ENCODE measurements at places on chromosomes 5 and 9.

DNA sequence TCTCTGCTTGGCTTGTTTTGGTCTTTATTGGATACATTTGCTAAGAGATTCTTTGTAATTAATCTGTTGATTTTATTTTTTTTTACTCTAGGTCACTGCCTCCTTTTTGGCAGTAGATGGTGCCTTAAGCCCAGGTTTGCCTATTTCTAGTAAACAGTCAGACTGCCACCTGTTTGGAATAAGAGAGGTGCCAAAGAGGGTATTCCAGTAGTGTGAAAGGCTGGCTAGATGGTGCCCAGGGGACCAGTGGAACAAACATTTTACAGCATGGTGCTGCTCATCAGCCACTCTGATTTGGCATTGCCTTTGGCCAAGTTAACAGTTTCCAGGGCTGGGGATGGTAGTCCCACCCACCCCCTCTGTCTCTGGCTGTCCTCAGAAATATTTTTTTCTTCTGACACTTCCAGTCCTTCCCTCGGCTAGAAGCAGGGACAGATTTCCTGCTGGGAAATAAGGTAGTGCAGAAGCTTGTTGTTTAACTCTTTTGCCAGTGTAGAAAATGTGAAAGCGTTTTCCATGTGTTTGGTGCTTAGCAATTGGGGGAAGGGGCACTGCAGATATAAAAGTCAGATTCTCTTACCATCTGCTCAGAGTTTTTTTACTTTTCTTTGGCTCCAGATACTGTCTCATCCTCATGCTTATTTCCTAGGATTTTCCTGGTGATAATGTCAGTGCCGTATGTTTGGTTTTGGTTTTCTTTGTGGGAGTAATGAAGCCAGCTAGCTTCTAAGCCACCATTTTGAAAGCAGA, 36.6 kb upstream of the FBXL7 start:
- DNase-seq, result no peak
- H3K27me3 ChIP-seq, result no peaks in the 10 kb centered on the region
- no peak overlapping the region for H3K4me3 ChIP-seq
- no peak overlapping the region for H3K27ac ChIP-seq
- H3K36me3 ChIP-seq, result no peaks in the 10 kb centered on the region

- H3K27ac ChIP-seq, result no peak overlapping the region
- H3K27me3 ChIP-seq, result no peaks in the 10 kb centered on the region
- no peak for DNase-seq
- H3K4me3 ChIP-seq, result no peak overlapping the region
- no peaks in the 10 kb centered on the region for H3K4me1 ChIP-seq
- H3K36me3 ChIP-seq, result no peaks in the 10 kb centered on the region
Measured at GRCh38 chr5:102991802-102992201, 128.1 kb downstream of the GIN1 start.

DNA sequence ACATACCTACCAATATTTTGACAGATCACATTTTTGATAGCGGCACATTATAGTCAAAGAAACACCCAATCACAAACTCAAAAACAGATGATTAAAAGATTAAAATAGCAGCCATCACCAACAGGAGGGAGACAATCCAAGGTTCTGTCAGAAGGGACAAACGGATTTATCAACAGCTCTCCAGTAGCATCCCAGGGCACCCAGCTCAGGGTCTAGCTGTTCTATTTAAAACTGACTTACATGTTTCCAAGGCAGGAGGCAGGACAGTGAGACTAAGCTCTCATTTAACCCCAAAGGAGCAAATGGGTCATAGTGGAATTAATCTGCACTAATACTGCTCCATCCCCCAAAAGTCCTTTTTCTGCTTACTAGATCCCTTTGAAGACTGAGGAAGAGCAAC, 3.2 kb downstream of the AGTPBP1 start:
- DNase-seq, result no peak
- H3K36me3 ChIP-seq, result no peaks in the 10 kb centered on the region
- no peak overlapping the region for H3K27ac ChIP-seq
- no peak overlapping the region for H3K4me3 ChIP-seq
- H3K4me1 ChIP-seq, result peaks cover 56% of the 10 kb centered on the region

- peaks cover 4% of the 10 kb centered on the region for H3K4me1 ChIP-seq
- no peak overlapping the region for H3K27ac ChIP-seq
- no peaks in the 10 kb centered on the region for H3K36me3 ChIP-seq
- H3K27me3 ChIP-seq, result no peaks in the 10 kb centered on the region
- no peak overlapping the region for H3K4me3 ChIP-seq
- no peak for DNase-seq
Measured at GRCh38 chr9:110807956-110808598, 139.5 kb downstream of the MUSK start.

- H3K4me3 ChIP-seq, result no peak overlapping the region
- H3K4me1 ChIP-seq, result no peaks in the 10 kb centered on the region
- no peaks in the 10 kb centered on the region for H3K27me3 ChIP-seq
- no peak overlapping the region for H3K27ac ChIP-seq
- DNase-seq, result no peak
- H3K36me3 ChIP-seq, result no peaks in the 10 kb centered on the region
Measured at GRCh38 chr9:74735761-74736160, 152.0 kb downstream of the TRPM6 start.

DNA sequence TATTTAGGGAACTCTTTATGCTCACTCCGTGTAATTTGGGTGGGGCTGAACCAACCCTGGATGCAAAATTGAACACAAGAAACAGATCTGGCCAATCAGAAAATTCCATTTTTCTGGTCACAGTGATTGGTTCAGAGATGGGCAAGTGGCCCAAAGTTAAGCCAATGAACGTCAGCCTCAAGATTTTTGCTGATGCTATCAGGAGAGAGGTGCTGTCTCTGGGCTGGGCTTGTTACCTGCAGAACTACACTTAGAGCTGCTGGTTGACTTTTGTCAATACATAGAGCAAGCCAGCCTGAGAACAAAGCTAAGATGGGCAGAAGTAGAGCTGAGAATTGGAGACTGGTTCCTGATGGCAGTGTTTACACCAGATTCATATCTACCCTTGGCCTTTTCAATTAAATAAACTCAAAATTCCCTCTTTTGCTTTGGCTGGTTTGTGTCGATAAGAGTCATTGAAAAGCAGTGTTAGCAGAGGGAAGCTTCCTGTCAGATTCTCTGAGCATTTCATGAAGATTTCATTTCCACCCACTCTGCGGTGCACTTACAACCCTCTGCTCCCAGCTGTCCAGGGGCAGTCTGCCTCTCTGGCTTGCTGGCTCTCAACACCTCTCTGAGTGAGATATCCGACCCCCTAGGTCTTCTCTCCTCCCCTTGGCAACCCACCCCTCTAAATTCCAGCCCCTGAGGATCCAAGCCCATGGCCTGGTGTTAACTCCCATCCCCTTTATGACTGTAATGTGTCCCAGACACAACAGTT, 64.5 kb upstream of the PPARGC1B start:
- peak overlapping the region; percentile 41 for H3K27ac ChIP-seq
- peaks cover 38% of the 10 kb centered on the region for H3K4me1 ChIP-seq
- no peak for DNase-seq
- peak overlapping the region; percentile 41 for H3K4me3 ChIP-seq

DNA sequence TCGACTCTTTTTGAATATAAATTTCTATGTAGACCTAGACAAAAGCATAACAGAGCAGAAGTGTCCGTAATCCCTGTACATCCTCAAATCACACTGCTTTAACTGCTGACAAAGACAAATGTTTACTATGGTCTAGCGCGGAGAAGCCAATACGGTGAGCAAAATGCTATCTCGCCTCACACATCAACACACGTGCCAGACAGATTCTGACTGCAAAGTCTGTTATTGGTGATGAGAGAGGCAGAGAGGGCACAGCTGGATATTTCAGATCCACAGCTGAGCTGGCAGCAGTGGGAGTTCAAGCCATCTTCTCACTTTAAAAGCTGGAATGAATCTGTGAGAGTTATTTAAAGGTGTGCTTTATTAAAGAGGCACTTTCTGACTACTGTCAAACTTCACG, 124.3 kb downstream of the ARL15 start:
- no peak for DNase-seq
- no peak overlapping the region for H3K27ac ChIP-seq
- H3K36me3 ChIP-seq, result no peaks in the 10 kb centered on the region

DNA sequence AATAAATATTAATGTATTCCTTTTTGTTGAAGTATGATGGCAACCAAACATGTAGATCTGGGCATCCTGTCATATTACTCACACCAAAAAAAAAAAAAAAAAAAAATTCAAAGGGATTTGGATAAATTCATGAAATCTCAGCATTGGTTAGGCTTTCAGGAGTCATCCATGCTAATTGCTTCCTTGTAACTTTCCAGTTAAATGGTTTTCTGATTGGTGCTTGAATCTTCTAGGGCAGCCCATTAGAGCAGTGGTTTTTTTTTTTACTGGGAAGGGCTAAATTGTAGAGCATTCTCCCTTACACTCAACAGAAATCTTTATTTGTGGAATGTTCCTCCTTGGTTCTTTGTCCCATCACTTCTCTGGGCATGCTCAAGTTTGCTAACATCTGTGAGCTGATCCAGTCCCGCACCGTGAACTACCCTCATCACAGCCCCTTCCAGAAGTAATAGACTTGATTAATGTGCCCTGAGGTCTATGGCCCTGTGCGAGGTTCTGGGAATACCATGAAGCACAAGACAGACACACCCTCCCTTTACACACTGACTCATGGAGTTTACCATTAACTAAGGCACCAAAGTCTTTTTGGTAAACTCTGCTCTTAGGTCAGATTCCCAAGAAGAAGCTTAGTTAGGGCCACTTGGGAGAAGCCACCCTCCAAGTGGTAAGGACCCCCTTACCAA, 56.0 kb downstream of the RGS3 start:
- no peaks in the 10 kb centered on the region for H3K27me3 ChIP-seq
- H3K27ac ChIP-seq, result no peak overlapping the region
- no peak overlapping the region for H3K4me3 ChIP-seq
- H3K36me3 ChIP-seq, result no peaks in the 10 kb centered on the region

DNA sequence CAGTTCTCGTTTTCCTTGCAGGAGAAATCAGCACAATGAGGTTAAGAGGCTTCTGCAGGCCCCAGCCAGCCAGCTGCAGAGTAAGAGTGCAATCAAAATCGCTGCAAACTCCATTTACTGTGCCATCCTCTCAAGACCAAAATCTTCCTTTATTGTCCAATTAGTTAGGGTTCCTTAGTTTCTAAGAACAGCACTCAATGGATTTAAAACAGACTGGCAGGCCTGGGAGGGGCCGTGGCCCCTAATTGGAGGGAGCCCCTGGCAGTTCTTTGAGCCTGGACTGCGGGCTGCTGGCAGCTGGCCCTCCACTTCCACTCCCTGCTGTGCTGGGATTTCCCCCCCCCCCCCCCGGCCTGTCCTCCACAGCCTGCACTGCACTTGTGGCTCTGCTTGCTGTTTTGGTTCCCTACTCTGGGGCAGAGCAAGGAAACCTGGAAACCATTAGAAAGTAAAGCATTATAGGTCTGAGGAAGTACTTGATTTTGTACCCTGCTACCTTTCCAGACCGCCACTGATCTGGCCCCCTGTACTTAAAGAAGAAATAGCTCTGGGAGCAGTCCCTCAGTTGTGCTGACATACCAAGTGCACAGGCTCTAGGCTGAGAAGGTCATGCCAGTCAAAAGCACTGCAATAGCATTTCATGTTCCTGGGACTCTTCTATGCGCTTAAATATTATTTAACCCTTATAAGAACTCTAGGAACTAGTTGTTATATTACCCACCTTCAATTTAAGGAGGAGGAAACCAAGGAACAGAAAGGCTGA, 129.0 kb downstream of the APBA1 start:
- H3K27me3 ChIP-seq, result no peaks in the 10 kb centered on the region
- H3K4me3 ChIP-seq, result no peak overlapping the region
- no peak overlapping the region for H3K27ac ChIP-seq
- no peak for DNase-seq
- H3K36me3 ChIP-seq, result no peaks in the 10 kb centered on the region

DNA sequence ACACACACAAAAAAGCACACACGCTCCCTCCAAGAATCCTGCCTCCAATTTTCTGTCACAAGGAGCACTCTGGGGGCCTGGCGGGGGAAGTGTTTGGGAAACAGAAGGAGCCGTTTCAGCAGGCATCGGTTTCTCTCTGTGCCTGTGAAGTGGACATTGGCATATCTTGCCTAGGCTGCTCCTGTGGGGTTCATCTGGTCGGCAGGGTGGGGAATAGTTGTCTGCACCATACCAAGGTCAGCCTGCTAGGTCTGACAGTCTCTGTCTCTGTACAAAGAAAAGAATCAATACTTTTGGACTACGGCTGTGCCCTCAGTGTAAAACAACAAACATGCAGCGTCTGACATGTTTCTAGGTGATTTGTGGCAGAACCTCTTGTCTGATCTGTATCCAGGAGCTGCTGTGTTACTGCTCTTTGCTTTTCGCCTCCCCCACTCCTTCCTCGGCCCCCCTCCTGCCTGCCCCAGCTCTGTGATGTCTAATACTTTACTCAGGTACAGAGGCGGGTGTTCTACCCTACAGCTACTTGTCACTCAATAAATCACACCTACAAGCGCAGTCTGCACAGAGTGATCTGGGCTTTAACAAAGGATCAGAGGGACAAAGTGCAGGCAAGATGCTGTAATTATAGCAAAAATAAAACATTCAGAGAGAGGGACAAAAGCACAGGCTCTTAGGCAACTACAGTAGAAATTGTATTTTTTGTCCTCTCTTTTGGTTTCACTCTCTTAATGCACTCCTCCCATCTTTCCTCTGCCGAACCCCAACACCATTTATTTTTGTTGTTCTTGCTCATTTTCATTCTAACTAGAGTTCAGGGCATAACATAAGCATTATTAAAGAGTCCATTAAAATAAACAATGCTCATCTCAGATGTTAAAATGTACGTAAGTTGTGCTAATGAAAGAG, 216.7 kb downstream of the BNC2 start:
- DNase-seq, result no peak
- no peak overlapping the region for H3K4me3 ChIP-seq
- H3K4me1 ChIP-seq, result no peaks in the 10 kb centered on the region
- H3K27ac ChIP-seq, result no peak overlapping the region

- no peak overlapping the region for H3K27ac ChIP-seq
- H3K27me3 ChIP-seq, result no peaks in the 10 kb centered on the region
- DNase-seq, result no peak
- no peak overlapping the region for H3K4me3 ChIP-seq
Measured at GRCh38 chr9:138095813-138096518, 218.4 kb downstream of the CACNA1B start.

GRCh38 chr5:151047814-151048425, 27.5 kb downstream of the GPX3 start:
- peaks cover 83% of the 10 kb centered on the region for H3K36me3 ChIP-seq
- no peaks in the 10 kb centered on the region for H3K27me3 ChIP-seq
- no peak for DNase-seq
- H3K27ac ChIP-seq, result no peak overlapping the region
- no peak overlapping the region for H3K4me3 ChIP-seq

GRCh38 chr9:76358628-76359280, 35.5 kb downstream of the RFK start:
- peak; percentile 33 for DNase-seq
- no peak overlapping the region for H3K4me3 ChIP-seq
- no peaks in the 10 kb centered on the region for H3K36me3 ChIP-seq
- peaks cover 44% of the 10 kb centered on the region for H3K4me1 ChIP-seq

DNA sequence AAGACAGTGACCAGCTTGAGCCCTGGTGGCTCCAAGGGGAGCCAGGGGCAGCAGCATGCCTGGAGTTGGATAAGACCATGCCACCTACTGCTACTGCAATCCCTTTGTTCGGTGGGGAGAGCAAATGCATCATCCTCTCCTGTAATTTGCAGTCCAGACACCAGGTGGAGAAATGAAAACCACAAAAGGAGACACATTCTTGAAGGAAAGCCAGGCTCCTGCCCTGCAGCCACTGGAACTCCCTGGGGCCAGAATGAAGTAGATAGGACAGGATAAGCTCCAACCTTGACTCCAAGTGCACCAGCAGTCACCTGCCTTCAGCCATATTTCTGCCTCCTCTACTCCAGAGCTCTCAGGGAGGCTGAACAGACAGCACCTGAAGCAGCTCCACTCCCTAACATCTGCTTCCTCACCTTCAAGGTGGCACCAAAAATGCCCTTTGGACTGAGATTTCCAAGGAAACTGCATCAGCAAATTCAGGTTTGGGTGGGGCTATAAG, 65.1 kb upstream of the IQGAP2 start:
- H3K4me3 ChIP-seq, result no peak overlapping the region
- no peak overlapping the region for H3K27ac ChIP-seq
- DNase-seq, result peak; percentile 39
- no peaks in the 10 kb centered on the region for H3K36me3 ChIP-seq
- H3K4me1 ChIP-seq, result peaks cover 27% of the 10 kb centered on the region

Measured in CD14-positive monocyte (primary cell).